ENCODE measurements at places on chromosomes 1 and 21.

GRCh38 chr1:200925831-200926230, 31.1 kb downstream of the INAVA start:
- peak; percentile 54 for DNase-seq

DNA sequence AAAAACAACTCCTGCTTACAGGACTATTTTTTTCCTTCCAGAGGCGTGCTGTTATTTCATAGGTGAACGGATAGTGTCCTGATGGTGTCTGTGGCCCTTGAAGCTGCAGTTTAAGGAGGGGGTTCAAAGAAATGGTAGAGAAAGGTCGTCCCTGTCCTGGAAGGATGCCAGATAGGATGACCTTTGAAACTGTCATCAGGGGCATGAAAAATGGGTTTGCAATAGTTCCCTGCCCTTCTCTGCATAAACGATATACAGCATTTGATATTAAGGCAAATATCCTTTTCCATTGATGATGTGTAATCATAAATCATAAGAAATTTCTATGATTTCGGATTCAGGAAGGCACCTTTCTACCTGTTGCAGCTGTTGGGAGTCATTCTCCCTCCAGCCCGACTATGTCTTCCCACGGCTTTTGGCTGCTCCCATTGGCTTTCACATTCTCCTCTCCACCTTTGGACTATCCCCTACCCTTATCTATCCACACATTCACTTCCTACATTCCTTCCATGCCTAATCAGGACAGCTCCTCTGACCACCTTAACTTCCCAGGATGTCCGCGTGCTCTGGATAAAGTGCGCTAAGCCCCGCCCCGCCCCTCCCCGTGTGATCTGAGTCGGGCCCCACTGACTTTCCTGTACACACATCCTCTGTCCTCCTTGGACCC, 209.8 kb downstream of the DISC1 start:
- no peak for DNase-seq

DNA sequence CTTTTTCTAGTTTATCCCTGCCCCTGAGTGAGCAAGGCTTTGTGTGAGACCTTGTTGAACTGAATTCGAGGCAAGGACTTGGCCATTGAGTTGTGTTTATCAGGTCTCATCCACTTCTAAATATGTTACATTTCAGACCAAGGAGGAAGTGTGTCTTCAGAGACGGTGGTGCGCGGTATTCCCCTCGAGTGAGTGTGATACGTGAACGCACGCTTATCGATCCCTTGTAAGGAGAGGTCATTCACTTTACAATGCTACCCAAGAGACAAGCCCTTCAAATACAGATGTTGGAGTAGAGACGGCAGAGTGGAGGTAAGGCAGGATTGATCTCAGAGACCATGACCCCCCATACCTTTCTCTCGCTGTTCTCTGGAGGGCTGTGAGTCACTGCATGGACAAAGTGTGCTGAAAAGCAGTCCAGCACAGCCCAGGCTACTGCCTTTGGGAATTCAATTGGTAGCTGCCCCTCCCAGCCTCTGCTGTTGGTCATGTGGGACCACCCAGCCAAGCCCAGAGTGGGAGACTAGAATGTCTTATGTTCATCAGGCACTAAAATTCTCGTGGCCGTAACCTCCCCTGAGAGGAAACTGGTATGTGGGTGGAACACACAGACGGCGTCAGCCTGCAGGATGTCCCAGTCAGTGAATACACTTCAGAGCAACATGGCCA, 16.3 kb upstream of the MTARC1 start:
- no peak for DNase-seq

DNA sequence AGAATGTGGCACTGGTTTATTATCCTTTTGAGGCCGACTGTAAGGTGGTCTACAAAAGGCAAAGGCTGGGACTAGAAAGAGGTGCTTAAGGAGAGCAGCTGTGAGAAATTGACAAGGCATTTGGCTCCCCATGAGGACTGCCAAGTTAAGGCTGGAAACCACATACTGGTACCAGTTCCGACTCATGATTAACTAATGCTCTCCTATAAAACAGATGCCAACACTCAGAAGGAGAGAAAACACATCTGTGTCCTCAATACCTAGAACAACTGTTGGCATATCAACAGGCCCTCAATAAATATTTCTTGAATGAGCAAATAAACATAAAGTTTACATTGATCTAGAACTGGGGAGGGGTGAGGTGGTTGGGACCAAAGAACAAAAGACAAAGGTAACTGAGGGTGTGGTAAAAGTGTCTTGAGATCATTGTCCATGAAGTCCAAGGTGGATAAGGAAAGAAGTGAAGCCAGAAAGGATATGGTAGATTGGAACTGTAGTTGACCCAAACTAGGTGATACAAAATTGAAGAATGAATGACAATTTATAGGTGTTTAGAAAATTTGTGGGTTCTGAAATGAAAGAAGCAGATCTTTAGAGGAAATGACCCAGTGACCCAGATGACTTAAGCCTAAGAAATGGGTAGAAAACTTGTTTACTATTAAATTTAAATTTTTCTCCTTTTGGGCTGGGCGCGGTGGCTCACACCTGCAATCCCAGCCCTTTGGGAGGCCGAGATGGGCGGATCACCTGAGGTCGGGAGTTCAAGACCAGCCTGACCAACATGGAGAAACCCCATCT, 16.9 kb upstream of the MCL1 start:
- no peak for DNase-seq

DNA sequence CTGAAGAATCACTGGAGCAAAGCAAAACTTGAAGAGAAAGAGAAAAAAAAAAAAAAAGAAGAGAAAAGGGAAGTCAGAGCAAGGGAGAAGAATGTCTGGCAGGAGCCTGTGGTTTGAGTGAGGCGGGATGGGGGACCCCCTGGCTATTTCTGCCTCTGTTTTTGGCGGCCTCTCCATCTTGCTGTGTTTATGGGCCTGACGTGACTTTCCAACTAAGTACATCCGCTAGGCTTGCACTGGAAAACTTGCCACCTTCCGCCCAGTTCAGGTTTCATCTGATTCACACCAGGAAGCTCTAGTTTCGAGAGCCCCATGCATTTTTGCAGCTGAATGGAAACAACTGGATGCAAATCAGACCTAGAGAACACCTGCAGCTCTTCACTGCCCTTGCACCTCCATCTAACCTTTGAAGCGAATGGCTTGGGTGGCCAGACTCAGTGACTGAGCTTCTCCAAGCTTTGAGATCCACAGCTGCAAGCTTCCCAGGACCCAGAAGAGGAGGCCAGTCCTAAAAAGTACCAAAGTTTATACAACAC, 28.0 kb downstream of the TBX15 start:
- no peak for DNase-seq

DNA sequence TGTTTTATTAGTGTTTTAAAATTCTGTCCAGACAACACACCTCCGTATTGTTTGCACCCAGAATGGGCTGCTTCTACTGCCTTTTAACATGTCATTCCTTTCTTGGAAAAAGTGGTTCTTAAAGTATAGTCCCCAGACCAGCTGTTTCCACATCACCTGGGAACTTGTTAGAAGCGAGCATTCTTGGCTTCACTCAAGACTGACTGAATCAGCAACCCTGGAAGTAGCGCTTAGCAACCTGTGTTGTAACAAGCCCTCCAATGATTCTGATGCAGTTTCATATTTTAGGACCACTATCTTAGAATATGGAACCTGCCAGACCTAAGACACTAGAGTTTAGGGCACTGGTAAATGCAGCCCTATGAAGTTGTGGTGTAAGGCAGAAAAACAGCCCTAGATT, 6.0 kb upstream of the PPIE start:
- DNase-seq: no peak

GRCh38 chr1:2237773-2238172, 9.7 kb downstream of the SKI start:
- DNase-seq: peak; percentile 43

- DNase-seq: no peak
Observed at GRCh38 chr21:14312871-14313270, 70.1 kb downstream of the HSPA13 start.

All from suppressor macrophage treated with lipopolysaccharide for 1 hour (primary cell).